ENCODE measurements at places on chromosomes 6 and 20.

- DNase-seq: no peak
Measured at GRCh38 chr20:51985013-51985415, 182.7 kb upstream of the SALL4 start.

- peak; percentile 60 for DNase-seq
Measured at GRCh38 chr6:26401987-26402658, at the start of gene BTN3A1. TSS of gene BTN3A1 (plus strand) at chr6:26402275. CDS start at chr6:26405564, 3,289 bp downstream.

GRCh38 chr6:126180585-126180984 lies 159.3 kb upstream of the CENPW start:
- peak; percentile 12 for DNase-seq

DNA sequence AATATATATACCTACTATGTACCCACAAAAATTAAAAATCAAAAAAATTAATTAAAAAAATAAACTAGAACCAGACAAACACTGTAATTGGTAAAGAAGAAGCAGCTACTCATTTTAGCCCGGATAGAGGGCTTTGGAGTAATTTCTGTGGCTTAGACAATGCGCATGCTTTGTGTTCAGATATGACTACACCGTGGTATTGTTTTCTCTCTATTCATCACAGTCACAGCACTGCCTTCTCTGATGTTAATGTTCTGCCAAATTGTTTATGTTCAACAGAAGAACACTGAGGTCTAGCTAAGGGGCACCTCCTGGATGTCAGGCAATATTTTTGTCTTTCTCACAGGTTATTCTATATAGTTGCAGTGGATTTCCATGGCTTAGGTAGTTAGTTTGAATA lies 77.5 kb upstream of the GJE1 start:
- DNase-seq: peak; percentile 13

DNA sequence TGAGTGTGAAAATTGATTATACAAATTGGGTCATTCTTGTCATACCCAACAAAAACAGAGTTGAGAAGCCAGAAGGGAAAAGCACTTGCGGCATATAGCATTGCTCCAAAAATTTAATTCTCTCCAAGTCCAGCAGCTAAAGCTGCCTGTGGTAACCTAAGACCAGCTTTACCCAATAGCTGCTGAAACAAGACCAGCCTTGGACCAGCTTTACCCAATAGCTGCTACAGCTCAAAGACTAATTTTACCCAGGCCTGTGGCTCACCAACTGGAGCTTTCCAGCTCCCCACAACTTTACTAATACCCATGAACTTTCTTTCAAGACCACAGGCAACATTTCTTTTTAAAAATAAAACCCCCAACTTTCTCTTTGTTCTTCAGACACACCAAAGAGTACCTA lies 32.8 kb upstream of the ZNF133 start:
- DNase-seq: no peak

DNA sequence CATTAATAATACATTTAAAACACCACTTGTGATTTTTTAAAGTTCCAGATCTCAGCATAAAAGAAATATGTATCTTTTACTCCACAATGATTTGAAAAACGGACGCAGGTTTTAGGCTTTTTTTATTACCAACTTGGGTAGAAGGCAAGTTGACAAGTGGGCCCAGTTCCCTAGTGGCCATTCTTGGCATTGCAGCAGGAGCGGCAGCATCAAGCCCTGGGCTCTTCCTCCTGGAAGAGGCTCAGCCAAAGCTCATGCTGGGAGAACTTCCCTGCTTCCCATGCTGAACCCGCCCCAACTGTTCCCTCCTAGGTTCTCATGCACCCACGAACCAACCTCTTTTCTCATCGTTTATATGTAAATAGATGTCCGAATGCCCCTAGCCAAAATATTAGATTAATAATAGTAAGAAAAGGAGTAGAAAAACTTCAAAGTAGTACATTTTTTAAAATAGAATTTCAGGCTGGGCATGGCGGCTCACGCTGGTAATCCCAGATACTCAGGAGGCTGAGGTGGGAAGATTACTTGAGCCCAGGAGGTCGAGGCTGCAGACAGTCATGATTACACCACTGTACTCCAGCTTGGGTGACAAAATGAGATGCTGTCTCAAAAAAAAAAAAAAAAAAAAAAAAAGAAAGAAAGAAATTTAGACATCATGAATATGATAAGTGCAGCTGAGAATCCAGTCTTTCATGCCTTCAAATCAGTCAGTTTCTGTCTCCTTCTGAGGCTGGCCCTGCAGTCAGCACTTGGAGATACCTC lies 18.2 kb upstream of the MYB start:
- DNase-seq: no peak

Measured in GM13977 (cell line).